ENCODE measurements at places on chromosomes 5 and 9.

DNA sequence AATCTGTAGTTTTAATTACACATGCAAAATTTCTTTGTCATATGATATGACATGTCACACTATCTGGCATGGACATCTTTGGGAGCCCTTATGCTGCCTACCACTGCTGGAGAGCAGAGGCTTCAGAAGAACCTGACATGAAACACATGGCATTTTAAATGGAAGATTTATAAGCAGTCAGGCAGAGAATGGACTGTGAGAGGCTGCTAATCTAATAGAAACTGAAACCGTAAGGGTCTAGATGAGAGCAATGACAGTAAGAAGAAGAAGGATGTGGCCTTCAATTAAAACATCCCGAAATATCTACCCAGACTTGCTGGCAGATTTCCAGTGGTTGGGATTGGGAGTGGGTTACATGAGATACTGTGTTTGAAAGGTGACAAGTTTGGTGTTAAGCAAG lies 149.8 kb downstream of the MACIR start:
- DNase-seq, result no peak

- DNase-seq, result peak; percentile 19
Observed at GRCh38 chr5:43192558-43193180, 644 bp downstream of the NIM1K start.

GRCh38 chr5:133356984-133357421 lies 255.3 kb downstream of the FSTL4 start:
- no peak for DNase-seq

- DNase-seq, result peak; percentile 4
Observed at GRCh38 chr5:108238936-108239887, 142.7 kb downstream of the FBXL17 start.

DNA sequence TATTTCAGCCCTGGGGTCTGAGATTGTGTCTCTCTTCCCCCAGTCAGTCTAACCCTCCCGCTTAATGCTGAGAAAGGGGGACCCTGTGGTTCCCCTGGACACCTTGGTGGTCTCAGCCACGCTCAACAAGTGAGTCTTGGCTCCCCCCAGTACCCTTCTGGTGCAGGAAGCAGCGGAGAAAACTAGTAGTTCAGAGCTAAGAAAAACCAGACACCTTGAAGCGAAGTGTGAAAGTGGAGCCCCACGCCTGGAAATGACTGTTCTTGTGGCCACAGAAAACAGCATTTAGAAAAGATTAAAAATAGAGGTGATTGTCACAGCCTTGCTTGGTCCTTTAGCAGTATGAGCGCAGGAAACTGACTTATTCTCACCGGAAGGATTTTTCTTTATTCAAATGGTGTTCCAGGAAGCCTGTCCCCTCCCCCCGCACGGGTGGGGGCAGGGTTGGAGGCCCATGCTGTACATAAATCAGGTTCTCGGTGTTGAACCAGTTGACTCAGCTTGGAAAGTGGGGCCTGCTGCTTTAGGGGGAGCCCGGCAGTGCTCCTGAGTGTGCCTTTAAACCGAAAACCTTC lies 8.1 kb downstream of the ARPC5L start:
- DNase-seq, result peak; percentile 47

DNA sequence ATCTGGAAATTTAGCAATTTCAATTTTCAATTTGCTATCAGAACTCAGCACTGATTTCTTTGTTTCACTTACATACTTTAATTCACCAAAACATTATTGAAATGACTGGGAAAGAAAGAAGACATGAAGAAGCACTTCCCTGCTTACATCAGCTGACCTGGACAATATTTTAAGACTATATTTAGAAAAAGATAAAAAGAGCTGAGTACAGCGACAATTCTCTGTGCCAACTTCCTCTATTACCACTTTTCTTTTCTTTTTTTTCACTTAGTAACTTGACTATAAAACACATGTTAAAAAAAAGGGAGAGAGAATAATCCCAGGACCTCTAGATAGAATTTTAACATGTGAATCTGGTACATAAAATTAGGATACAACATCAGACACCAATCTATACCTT lies 35.6 kb downstream of the MEF2C start:
- no peak for DNase-seq

GRCh38 chr9:137312852-137313325 lies 10.8 kb upstream of the NRARP start:
- DNase-seq, result no peak

- no peak for DNase-seq
Observed at GRCh38 chr9:96342571-96343245, 40.7 kb upstream of the HSD17B3 start.

GRCh38 chr5:167122267-167122666 lies 1169.2 kb upstream of the WWC1 start:
- no peak for DNase-seq
